ENCODE measurements at places on chromosomes 2 and 18.

GRCh38 chr2:10333247-10333613, 30.5 kb downstream of the HPCAL1 start:
- DNase-seq, result no peak

DNA sequence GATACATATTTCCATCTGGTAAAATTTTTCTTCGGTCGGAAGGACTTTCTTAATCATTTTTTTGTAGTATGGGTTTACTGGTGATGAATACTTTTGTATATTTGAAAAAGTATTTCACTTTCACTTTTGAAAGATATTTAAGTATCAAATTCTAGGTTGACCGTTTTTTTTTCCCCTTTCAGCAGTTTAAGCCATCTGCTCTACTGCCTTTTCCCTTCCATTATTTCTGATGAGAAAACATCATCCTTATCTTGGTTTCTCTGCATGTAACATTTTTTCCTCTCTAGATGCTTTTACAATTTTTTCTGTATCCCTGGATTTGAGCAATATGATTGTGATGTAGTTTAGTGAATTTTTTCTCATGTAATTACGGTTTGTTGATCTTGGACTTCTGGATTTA, 87.0 kb downstream of the MTX2 start:
- DNase-seq, result no peak

GRCh38 chr2:145975406-145975805, 1455.5 kb upstream of the ZEB2 start:
- DNase-seq, result no peak

- peak; percentile 7 for DNase-seq
Observed at GRCh38 chr18:69401972-69402532, 1.4 kb downstream of the DOK6 start.

GRCh38 chr2:20171445-20171977, 53.4 kb downstream of the SDC1 start:
- DNase-seq, result peak; percentile 64

DNA sequence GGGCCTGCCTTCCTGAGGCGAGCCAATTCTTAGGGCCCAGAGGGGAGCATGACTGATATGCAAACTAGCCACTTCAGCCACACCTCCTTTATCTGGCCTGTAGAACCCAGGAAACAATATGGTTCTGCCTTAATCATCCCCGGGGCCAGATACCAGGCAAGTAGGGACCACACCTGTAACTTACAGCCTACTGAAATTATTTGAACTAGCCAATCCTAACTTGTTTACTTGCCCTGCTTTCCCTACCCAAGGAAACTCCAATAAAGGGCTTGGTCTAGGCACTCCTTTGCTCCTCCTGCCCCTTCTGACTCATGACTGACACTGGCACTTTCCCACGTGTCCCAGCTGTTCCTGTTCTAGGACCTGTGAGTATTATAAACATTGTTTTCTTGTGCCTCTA, 57.6 kb downstream of the MYOM1 start:
- DNase-seq, result no peak

GRCh38 chr18:46070815-46071652, 1.0 kb downstream of the PSTPIP2 start:
- DNase-seq, result no peak

GRCh38 chr2:238352361-238352760, 32.0 kb downstream of the TRAF3IP1 start:
- no peak for DNase-seq

DNA sequence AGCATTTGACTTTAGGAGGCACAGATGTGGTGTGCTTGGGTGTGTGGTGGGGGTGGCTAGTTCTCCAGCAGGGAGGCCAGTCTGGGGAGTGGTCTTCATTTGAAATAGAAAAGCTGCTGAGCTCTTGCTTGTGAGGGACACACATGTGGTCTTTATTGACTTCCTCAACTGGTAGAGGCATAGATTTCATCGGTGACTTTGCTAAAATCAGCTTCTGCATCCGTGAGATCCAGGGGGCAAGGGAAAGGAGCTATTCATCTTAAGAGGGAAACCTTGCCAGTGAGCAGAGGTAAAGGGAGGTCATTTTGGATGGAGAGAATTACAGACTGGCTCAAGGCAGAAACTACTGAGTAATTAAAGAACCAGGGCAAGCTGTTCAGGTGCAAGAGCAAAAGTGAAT, 4.7 kb downstream of the MAPRE3 start:
- DNase-seq, result no peak

- DNase-seq, result peak; percentile 54
Observed at GRCh38 chr2:189751080-189751658, 11.4 kb downstream of the OSGEPL1 start.

- no peak for DNase-seq
Observed at GRCh38 chr2:43050866-43051265, 175.5 kb downstream of the ZFP36L2 start.

- DNase-seq, result no peak
Observed at GRCh38 chr2:236761358-236761757, 191.7 kb downstream of the ACKR3 start.

- DNase-seq, result no peak
Observed at GRCh38 chr2:223633656-223634055, 31.5 kb upstream of the SCG2 start.

- peak; percentile 46 for DNase-seq
Observed at GRCh38 chr2:157194097-157194688, 63.3 kb upstream of the GALNT5 start.

DNA sequence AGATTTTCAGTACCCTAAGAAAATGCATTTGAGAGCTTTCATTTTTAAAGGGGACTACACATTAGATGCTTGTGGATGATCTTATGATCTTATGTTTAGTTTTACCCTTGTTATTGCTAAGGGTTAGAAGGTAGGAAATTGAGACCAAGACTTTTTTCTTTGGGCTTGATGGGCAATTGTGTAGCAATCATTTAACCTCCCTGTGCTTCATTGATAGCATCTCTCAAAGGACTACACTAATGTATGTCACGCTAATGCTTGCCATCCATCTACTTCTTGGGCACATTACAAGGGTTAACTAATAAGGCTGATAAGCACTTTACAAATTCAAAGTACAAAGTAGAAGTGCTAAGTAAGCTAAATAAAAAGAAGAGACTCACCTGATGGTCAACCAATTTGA, 189.3 kb upstream of the LRP1B start:
- DNase-seq, result no peak

DNA sequence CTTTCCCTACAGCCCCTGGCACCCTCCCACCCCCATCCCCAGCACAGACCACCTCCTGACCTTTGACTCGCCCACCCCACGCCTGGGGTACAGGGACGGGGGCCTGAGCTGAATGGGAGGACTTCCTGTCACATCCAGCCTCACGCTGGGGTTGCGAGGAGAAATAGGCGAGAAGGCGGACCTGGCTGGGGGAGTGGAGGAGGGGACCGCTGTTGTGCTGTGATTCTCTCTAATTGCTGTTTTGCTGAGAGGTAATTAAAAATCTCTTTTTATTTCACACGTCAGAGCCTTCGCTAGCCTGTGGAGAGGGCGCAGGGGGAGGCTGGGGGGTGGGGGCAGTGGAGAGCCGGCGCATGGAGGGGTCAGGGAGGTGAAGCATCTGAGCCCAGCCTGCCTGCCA, 9.7 kb upstream of the ECEL1 start:
- no peak for DNase-seq

- DNase-seq, result no peak
Observed at GRCh38 chr2:118968961-118969733, 27.2 kb downstream of the MARCO start.

- peak; percentile 97 for DNase-seq
Observed at GRCh38 chr2:46306330-46306751, 9.1 kb downstream of the EPAS1 start.

GRCh38 chr2:195658541-195658890, 1.5 kb downstream of the SLC39A10 start:
- peak; percentile 81 for DNase-seq

GRCh38 chr2:75728614-75729419, 18.1 kb upstream of the GCFC2 start:
- DNase-seq, result no peak

- DNase-seq, result no peak
Observed at GRCh38 chr2:69815717-69816116, 13.7 kb upstream of the GMCL1 start.

DNA sequence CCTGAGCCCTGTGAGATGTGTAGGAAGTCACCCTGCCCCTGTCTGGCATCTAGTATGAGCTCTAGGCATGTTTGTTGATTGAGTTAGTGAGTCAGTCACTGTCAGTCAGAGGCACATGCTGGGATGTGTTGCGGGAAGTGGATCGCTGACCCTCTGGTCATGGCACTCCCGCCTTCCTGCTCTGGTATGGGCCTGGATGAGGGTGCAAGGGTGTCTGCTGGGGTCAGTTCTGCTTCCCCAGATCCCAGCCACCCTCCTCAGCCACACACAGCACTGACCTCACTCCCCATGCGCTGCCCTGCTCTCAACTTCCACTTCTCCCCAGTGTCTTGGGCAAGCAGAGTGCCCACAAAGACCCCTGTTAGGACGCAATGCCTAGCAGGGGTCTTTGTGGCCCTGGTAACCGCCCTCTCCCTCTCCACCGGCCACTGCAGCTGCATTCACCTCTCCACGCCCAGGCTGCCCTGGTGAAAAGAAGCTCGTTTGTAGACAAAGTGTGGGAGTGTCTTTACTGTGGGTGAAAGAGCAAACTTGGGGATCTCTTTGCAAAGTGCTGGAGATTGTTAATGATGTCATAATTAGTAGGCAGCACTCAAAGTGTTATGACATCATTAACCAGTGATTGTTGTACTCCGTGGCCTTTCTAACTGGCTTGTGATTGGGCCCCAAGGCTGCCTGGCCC, 252.1 kb downstream of the LDLRAD4 start:
- no peak for DNase-seq

DNA sequence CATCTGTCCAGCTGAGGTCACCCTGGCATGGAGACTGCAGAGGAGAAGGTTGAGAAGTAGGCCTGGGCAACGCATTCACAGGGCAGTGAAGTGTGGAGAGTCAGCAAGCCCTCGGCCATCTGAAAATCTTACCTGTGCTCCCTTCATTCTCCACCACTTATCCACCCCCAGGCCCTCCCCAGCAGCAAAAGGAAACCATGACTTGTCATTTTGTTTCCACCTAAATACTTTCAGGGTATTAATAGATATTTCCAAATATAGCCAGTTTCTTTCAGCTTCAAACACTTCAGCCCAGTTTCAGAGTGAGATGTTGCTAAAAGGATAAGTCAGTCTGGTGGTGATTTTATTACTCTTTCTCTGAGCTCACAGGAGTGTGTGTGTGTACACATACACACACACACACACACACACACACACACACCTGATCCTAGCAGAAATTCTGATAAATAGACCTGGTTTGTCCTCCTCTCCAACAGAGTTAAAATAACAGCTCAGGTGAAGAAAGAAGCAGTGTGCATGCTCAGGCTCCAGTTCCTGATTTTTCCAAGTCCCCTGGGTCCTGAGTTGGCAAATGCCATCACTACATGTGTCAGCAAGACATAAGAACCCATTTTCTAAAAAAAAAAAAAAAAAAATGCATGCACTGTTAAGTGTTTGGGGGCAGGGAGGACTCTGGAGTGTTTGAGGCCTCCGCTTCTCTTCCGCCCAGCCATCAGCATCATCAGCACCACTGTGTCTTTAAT, 82.8 kb downstream of the LOXHD1 start:
- DNase-seq, result no peak

GRCh38 chr2:170512266-170512665, 202.9 kb upstream of the SP5 start:
- no peak for DNase-seq

DNA sequence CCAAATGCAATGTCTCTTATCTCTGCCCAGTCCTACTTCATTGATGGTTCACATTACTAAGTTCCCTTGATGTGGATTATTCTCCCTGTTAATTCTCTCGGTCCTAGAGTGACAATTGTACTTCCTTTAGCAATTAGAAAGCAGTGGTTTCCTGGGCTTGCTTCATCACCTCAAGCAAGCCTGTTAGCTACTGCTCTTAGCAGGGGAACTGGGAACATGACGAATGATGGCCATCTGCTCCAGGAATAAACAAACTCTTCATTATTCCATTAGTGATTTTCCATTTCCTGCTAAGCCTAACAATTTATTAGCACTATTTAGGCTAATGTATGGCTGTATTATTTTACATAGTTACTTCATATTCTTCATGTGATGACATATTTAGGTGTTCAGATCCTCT, 331.8 kb downstream of the MTX2 start:
- DNase-seq, result no peak

- no peak for DNase-seq
Observed at GRCh38 chr2:50241282-50241681, 790.6 kb downstream of the NRXN1 start.

GRCh38 chr2:21966139-21966538, 842.4 kb downstream of the TDRD15 start:
- no peak for DNase-seq

DNA sequence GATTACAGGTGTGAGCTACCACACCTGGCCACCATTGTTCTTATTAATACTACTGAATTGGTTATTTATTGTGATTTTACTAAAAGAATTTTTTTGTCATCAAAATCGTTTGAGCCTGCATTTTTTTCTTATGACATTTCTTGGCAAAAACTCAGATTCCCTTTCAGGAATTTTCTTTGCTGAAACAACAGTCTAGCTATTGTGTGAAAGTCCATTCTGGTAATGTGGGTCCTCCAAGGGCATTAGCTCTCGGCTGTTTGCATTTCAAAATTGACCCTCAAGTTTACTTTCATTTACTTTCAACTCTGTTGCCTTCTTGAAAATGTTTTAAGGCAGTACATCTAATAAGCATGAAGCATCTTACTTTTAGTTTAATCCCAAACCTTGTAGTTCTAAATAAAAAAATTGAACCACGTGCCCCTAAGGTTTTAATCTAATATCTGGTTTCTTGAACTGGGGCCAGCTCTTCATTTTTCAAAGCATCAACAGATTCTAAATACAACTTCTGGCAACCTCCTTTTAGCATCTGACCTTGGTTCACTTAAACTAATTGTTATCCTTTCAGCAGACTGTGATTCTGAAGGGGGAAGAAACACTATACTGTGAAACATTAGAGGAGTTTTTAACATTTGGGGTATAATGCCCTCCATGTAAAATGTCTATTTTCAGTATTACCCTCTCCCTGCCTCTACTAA, 325.2 kb upstream of the RAB12 start:
- DNase-seq, result peak; percentile 78

DNA sequence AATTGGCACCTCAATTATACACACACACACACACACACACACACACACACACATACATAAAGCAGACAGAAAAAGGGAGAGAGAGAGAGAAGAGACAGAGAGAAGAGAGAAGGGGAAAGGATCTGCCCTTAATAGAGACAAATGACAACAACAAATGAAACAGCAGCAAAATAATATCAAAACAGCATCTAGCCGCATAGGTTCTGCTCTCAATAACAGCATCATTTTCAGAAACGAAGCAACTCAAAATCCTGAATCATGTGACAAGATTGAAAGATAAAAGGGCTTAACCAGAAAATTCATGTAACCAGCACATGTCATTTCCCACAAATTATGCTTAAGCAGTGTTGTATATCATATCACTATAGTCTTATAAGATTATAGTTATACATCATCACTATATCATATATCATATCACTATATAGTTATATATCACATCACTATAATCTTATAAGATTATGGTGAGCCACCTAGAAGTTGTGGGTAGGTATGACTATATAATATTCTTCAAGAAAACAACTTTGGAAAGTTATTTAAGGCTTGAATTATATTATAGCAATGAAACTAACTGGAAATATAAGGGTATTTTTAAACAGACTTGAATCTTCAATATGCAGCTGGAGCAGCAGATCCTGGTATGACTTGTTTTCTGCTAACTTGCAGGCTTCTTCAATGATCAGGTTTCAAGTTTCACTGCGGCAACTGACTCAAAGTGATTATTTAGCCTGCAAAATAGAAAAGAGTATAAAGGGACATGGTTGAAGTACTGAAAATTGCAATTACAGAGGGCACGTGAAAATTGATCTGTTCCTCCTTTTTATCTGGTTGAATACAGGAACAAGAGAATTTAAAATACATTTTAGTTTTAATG, 16.1 kb upstream of the VPS54 start:
- no peak for DNase-seq

- no peak for DNase-seq
Observed at GRCh38 chr18:77250501-77250925, 865 bp downstream of the GALR1 start.

Measured in HepG2 (cell line).